ENCODE measurements at places on chromosomes 6 and 20.

DNA sequence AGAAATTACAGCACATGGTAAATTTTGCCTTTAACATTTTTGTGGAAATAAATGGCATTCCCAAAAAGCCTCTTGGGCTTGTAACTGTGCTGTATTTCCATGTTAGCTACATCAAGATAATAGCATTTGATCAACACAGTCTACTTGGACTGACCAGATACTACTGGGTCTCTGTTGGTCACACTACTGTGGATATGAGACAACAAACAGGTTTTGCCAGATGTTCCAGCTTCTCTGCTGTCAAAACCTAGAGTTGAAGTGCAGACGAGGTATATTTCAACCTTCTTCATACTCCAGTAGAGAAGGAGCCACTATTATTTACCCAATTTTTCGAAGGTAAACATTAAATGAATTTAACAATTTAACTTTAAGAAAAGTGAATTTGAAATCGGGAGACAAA, 284.7 kb upstream of the CITED2 start:
- no peak for DNase-seq

- no peak for DNase-seq
These were observed 176.6 kb downstream of the PDE10A start for GRCh38 chr6:165486183-165487137.

- DNase-seq = no peak
These were observed 2.0 kb downstream of the ECT2L start for GRCh38 chr6:138797806-138798446.

DNA sequence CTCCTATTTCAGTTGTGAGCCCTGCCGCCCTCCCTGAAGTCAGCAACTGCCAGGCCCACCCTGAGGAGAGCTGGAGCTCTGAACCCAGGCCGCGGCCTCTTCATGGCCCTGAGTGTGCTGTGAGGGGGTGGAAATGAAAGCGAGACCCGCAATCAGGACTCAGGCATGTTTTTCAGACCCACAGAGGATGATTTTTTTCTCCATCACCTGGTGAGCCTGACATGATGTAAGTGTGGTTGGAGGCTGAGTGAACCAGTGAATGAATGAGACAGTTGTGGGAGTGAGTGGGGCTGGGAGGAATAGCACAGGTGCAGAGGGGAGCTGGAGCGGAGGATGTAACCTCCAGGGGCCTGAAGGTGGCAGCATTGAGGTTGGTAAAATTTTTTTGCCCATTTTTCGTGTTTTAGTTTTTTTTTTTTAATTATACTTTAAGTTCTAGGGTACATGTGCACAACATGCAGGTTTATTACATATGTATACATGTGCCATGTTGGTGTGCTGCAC, 18.3 kb downstream of the RAET1L start:
- DNase-seq = no peak

GRCh38 chr6:52394251-52394666, 25.9 kb upstream of the EFHC1 start:
- no peak for DNase-seq

DNA sequence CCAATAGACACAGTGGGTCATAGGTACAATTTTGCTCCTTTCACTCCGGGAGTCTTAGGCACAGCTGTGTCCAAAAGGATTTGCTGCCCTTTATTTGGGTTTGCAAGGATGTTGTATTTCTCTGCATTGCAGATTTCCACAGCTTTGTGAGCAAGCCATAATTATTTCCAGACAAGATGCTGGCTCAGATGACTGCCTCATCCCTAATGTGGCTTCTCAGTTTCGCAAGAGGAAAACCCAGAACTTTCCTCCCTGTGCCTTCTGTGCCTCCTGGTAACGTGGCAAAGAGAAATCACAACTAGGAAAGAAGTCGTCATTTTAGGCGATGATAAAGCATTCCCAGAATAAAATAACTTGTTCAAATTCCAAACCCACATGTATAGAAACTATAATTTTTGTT, 33.7 kb downstream of the FAM50B start:
- DNase-seq = peak; percentile 17

DNA sequence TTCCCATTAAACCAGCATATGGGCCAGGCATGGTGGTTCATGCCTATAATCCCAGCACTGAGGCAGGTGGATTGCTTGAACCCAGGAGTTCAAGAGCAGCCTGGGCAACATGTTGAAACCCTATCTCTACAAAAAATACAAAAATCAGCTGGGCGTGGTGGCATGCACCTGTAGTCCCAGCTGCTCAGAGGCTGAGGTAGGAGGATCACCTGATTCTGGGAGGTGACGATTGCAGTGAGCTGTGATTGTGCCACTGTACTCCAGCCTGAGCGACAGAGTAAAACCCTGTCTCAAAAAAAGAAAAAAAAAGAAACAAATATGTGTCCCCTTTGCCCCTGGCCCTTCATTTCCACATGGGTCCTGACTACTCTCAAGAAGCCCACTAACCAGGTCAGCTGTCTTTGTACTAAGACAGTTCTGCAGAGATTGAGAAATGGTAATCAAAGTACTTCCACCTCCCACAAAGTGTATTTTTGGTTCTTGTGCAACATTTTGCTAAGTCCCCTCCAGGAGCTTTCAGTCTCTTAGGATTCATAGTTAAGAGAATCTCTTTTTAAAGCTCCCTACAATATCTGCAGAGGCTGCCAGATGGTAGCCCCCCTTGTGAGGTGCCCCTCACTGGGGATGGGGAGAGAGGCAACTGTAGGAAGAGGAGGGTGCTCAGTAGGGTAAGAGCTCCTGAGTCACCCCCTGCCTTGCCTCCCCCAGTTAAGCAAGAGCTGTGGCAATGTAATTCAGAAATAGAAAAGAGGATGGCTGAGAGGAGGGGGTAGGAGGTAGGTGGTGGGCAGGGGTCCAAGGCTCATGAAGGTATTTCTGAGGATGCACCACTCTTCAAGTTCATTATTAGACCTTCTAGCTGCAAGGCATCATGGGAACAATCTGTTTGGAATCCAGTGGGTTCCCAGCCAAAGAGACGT, 16.5 kb upstream of the WFDC2 start:
- DNase-seq = peak; percentile 35

DNA sequence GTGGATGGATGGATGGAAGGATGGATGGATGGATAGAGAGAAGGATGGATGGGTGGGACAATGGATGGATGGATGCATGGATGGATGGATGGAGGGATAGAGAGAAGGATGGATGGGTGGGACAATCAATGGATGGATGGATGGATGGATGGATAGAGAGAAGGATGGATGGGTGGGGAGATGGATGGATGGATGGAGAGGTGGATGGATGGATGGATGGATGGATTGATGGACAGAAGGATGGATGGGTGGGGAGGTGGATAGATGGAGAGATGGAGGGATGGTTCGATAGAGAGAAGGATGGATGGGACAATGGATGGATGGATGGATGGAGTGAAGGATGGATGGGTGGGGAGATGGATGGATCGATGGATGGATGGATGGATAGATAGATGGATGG, 6.4 kb downstream of the EEF1A2 start:
- DNase-seq = no peak

- peak; percentile 63 for DNase-seq
These were observed 136.3 kb downstream of the LY86 start for GRCh38 chr6:6724539-6725467.

DNA sequence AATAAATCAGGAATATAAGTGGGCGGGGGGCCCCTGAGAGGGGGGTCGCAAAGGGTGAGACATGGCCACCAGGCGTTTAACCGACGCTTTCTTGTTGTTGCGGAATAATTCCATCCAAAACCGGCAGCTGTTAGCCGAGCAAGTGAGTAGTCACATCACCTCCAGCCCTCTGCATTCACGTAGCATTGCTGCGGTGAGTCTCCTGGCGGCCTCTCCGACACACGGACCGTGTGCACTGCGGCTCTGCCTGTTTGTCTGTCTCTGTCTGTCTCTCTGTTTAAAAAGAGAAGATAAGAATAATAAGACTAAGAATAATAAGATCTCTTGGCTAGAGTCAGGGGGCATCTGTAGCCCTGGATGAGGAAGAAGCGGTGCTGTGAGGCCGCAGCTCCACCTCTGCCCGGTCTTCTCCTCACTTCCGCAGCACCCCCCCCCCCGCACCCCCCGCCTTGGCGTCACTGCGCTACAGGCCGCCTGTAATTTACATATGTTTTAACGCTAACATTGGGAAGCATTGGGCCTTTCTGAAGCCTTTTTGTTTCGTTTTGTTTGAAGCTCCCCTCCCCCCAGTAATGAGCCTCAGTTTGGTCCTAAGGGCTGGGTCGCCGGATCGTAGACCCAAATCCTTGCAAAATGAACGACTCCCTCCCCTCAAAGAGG, 993 bp downstream of the STX16 start:
- peak; percentile 81 for DNase-seq

- peak; percentile 82 for DNase-seq
These were observed 171.2 kb upstream of the BMP5 start for GRCh38 chr6:56046576-56046975.

GRCh38 chr20:6122873-6123648, at the start of gene FERMT1:
Gene FERMT1 (minus strand): TSS chr20:6123030. CDS start chr20:6119554, 3,476 bp downstream.
- DNase-seq = peak; percentile 77

DNA sequence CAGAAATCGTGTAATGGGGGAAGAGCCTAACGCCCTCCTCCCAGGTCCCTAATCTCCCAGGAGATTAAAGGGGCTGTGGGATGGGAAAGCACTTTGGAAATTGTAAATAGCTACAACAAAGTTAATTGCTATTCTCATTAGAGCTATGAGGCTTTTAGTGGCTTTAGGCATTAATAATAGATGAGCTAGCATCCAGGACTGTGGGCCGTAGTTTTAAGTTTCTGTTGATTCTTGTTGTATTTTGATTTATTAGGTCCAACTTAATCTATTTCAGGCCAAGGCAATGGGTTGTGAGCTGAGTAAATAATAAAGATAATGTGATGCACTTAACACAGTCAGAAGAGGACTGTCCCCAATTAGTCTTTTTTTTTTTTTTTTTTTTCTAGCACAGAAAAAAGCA, 67.7 kb downstream of the ANKRD6 start:
- no peak for DNase-seq

- DNase-seq = no peak
These were observed 61.4 kb downstream of the SYTL3 start for GRCh38 chr6:158711264-158711663.

DNA sequence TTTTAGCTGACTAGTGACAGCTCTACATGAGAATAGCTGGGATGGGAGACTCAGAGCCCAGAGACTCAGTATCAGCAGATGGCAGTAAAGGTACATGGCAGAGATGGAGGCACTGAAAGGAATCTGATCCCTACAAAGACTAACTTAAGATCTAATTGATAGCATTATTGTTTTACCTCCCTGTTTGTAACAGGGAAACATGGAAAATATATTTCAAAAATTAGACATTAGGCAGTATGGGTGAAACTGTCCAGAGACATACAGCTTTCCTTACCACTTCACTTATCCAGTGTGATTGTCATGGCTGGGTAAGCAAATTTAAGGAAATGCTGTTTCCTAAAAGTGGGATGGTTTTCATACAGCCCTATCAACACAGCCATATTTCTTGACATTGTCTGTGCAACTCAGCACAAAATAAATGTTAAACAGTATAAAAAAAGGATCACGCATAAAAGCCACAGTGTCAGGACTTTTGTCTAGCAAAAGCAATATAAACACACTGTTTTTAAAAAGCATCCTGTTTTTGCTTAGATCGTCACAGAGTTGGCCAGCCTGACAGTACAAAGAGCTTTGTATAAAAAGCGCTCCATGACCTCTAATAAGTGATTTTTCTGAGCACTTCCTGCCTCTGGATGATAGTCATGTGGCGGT, 376.9 kb downstream of the PHF3 start:
- no peak for DNase-seq

- no peak for DNase-seq
These were observed 194.5 kb upstream of the CDH4 start for GRCh38 chr20:61057443-61058121.

DNA sequence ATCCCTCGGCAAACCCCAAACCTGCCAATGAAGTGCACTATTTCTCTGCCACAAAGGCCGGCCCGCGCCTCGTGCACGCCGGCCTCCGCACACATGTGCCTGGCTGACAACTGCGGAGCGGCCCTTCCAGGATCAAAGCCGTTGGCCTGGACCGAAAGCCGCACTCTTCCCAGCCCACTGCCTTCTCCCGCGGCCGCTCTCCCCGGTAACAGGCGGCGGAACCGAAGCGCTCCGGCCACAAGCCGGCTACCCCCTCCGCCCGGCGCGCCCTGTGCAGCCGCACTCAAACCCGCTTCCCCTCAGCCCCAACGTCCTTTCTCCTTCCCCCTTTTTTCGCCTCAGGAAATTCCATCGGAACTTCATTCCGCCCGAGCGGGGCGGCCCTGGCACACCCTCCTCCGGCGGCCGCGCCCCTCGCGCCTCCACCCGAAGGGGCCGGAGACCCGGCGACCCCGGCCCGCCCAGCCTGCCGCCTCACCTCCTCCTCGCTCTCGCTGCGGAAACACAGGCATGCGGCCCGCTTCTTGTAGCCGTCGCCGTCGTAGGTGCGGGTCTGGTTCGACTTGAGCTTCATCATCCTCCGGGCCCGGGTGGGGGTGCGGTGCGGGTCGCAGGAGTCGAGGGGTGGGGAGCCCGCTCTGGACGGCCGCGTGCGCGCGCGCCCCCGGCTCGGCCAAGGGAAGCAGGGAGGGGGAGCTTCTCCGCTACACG, 528 bp downstream of the NUDT3 start:
- DNase-seq = peak; percentile 72

DNA sequence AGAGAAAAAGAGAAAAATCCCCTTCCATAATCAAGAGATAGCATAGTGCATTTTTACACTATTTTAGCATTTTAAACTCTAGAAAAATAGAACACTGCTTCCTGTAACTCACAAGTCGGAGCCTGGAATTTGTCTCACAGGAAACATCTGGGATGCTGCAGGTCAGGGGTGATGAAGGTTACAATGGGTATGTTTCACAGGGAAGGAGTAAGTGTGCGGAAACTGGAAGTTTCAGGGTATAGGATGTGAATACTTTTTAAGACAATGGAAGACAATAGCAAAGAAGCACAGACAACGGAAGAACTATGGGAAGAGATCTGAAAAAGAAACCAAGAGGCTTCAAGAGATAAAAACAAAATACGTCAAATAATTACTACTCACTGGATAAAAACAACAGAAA, 361.0 kb upstream of the MARCKS start:
- no peak for DNase-seq

GRCh38 chr20:36951979-36952738, 651 bp upstream of the SAMHD1 start:
- DNase-seq = no peak

DNA sequence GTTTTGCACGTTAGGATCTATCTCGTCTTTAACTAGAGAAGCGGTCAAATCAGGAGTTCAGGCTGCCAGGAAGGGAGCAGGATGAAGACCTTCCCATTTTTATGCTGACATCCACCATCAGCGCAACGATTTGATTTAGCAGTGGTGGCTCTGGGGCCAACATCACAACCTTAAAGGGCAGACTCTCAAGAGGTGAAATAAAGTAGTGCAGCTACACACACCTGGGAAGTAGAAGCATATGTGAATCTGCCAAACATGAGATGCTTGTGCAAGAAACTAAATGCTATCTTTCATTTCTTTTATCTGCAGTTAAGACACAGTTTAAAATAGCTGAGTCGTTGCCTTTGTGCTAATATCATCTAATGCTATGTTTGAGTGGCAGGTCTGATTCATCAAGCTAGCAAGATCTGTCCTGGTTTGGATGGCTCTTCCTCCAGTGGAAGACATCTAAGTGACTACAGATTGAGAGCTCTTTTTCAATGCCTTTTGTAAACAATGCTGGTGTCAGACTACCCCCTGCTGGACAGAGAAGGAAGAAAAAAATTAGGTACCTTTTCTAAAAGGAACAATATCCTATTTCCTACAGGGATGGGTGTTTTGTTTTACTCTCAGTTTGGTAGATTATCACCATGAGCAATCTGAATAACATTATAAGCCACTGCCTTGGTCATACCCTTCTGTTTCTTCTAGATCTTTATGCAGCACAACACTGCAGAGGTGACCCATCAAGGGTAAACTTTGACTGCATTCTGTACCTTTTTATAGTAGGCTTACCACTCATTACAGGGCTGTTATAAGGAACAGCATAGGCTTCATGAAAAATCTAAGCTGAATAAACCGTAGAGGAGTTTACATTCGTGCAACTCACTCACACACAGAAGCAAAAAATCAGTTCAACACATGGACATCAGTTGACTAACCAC, 171.6 kb upstream of the FBXL4 start:
- peak; percentile 47 for DNase-seq

All from suppressor macrophage (primary cell).